ENCODE measurements at places on chromosomes 7 and 10.

GRCh38 chr7:25308906-25309705 lies 80.8 kb upstream of the NPVF start:
- DNase-seq, result no peak

DNA sequence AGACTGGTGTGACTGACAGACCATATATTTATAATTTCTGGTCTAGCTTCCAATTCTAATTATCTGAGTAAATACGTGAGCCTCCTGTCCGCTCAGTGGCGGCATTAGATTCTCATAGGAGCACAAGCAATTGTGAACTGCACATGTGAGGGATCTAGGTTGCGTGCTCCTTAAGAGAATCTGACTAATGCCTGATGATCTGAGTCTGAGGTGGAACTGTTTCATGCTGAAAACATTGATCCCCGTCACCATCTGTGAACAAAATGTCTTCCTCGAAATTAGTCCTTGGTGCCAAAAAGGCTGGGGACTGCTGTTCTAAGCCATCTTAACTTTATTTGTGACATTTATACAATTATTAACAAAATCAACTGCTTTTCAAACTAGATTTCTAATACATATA lies 164.7 kb upstream of the MEOX2 start:
- DNase-seq, result no peak

DNA sequence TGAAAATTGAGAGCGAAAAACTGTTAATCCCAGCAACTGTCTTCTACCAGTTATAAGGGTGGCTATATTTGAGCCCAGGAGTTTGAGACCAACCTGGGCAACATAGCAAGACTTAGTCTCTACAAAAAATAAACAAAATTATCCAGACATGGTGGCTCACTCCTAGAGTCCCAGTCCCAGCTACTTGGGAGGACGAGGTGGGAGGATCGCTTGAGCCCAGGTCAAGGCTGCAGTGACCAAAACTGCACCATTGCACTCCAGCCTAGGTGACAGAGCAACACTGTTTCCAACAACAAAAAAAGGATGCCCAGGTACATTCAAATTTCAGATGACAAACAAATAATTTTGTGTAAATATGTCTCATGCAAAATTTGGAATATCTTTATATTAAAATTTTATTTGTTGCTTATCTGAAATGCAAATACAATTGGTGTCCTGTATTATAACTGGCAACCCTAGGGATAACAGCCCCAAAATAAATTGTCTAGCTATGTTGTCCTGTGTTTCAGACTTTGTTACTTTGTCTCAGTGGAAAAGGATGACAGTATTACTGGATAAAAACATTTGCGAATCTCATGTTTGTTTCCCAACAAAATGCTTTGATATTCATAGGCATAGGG lies 26.7 kb downstream of the FAM171A1 start:
- DNase-seq, result no peak

GRCh38 chr7:81410471-81411117 lies 359.3 kb downstream of the HGF start:
- no peak for DNase-seq

DNA sequence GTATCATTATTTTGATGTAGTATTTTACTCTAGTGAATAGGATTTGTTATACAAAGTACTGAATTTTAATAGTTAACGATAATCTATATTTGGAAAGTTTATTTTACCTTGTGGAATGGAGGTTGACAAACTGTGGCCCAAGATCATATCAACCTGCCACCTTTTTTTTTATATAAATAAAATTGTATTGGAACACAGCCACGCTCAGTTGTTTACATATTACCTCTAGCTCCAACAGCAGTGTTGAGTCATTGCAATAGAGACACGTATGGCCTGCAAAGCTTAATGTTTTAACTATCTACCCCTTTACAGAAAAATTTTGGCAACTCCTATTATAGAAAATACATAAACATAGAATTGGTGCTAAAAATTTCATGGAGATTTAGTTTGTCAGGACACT lies 239.3 kb downstream of the THSD7A start:
- no peak for DNase-seq

DNA sequence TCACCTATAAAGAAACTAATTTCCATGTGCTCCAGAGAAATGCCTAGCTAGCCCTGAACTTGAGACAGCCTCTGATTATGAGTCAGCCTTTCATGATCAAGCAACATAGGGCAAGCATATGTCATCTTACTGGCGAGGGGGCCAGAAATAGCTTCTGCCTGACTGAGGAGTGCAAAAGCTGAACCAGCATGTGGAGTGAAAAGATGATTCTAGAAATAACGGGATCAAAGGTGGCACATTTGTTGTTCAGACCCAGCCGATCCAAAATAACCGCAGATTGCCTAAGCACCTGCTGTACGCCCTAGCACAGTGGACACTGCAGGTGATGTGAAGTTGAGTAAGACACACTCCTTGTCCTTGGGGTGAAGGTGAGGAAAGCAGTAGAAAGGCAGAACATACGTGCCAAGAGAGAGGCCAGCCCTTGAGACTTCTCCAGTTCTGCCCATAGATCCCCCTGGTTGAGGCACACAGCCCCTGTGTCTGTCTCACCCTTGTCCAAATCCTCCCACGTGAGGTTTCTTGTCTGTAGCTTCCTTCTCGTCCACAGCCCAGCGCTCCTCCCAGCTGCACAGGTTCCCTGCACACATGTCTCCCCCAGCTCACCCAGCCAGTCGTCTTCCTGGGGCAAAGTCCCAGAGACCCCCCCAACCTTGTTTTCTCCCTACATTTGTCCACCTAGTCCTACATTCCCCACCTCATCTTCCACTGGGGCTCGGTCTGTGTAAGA lies 2.8 kb upstream of the BCL7B start:
- DNase-seq, result no peak

DNA sequence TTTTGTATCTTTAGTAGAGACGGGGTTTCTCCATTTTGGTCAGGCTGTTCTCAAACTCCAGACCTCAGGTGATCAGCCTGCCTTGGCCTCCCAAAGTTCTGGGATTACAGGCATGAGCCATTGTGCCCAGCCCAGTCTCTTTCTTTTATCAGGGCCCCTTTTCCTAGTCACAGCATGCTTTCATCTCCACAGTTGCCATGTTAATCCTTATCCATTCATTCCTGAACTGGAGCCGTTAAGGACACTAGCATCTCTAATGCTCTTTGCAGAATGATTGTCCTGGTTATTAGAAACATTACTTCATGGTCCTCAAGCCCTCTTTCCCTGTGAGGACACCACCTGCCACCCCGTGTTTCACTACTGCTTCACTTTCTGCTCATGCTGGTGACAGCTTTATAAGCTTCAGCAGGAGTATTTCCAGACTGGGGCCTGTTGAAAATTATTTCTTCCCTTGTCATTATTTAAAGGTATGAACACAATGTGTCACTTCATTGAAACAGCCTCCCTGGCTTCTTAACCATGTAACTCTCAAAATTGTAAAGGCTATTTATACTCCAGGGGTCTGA lies 313.9 kb downstream of the BMPER start:
- DNase-seq, result no peak

GRCh38 chr7:46146454-46147255 lies 225.6 kb upstream of the IGFBP3 start:
- no peak for DNase-seq

- no peak for DNase-seq
These were observed 27.1 kb downstream of the DUSP5 start for GRCh38 chr10:110524859-110525232.

GRCh38 chr10:124657806-124658205 lies 86.4 kb downstream of the FAM53B start:
- DNase-seq, result no peak

DNA sequence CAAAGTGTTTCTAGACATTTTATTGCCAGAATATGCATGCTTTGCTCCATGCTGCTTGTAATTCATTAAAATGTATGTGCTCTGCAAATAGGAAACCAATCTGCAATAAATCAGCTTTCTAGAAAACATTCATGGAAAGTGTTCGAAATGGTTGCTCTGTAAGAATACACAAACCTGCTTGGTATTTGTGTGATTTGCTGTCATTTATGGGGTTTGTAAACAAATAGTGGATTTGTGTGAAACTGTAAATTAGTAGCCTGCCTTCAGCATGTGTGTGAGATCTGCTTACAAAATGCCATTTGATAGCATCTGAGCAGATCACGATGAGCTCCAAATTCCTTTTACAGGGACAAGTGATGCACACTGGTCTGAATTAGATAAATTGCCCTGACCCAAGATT lies 219.0 kb upstream of the CSTF2T start:
- DNase-seq, result no peak

GRCh38 chr7:157412021-157412443 lies 75.2 kb downstream of the DNAJB6 start:
- DNase-seq, result peak; percentile 39

Data from activated CD4-positive, alpha-beta T cell treated with anti-CD3 and anti-CD28 coated beads for 24 hours (primary cell).